ENCODE measurements at places on chromosomes 3 and 15. TPM values are rescaled to one million over a fixed set of nuclear protein-coding genes. Genes with fewer than 3 reads are reported as not detected.

- DNase-seq = no peak
Measured at GRCh38 chr3:194974468-194975135, 288.9 kb downstream of the FAM43A start.

GRCh38 chr15:91908391-91908790 lies 54.9 kb downstream of the SLCO3A1 start:
- no peak for DNase-seq

DNA sequence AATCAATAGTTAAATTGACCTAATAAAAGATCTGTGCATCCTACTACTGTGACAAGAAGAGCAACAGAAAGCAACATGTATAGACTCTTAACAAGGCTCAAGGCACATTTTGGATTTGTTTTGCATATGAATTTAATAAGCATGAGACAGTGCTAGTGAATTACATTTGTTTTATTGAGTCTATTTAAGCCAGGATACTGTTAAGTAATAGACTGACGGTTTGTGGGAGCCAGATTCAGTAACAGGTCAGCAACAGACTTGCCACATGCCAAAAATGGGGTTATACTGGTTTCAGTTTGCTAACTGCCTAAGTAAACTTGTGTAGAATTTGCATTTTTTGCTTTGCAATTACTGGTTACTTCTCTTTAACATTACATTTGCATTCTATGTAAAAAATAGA lies 54.0 kb downstream of the MBNL1 start:
- DNase-seq = no peak

- no peak for DNase-seq
Measured at GRCh38 chr3:188274249-188274915, 120.4 kb downstream of the LPP start.

The PLD1 gene
- 6.7 TPM for total RNA-seq

- DNase-seq = no peak
Measured at GRCh38 chr15:85976986-85977385, 102.7 kb upstream of the AGBL1 start.

DNA sequence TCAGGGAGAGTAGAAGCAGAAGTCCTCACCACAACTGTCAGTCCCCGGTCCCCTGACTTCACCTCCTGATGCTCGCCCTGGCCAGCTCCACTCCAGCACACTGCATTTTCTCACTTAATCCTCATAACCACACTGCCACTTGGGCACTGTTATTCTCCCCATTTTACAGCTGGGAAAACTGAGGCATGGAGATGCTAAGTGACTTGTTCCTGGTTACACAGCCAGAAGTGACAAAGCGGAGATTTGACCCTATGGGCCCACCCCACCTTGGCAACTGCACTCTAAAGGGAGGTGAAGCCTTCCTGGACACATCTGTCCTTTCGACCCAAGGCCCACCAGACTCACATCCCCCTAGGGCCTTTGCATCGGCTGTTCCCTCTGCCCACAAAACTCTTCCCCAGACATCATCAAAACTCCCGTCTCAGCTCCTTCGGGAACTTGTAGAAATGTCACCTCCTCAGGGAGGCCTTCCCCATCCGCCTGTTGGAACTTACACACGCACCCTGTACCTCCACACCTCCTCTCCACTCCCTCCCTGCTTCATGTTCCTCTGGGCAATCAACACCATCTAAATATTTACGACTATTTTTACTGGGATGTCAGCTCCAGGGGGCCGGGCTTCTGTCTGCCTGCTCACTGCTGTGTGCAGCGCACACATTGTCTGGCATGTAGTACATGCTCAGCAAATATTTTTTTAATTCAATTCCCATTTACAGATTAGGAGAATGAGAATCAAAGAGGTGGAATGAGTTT lies 3.1 kb downstream of the GRIP2 start:
- no peak for DNase-seq

DNA sequence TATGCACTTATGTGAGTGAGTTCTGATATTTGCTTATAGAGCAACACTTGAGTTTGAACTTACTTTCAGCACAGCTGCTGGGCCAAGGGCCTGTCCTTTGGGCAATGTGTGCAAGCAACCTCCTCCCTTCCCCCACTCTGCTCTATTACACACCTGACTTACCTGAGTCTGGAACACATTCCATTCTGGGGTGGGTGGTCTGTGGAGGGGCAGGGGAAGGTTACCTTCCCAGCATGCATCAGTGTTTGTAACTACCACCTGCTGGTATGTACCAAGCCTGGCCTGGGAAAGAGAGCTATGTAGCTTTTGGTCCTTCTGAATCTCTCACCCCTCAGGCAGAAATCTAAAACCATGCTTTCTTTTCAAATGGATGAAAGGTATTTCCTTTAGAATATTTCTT lies 103.0 kb downstream of the ISL2 start:
- DNase-seq = peak; percentile 84

The CCR8 gene
- total RNA-seq = not detected

GRCh38 chr15:98671060-98672008 lies 23.0 kb downstream of the IGF1R start:
- DNase-seq = peak; percentile 95

- no peak for DNase-seq
Measured at GRCh38 chr3:16905704-16906103, 20.9 kb downstream of the PLCL2 start.

The TGM4 gene
- total RNA-seq = not detected

Data from GM23338 (cell line).